ENCODE measurements at places on chromosomes 13 and 19.

GRCh38 chr13:29677627-29678026, 82.1 kb upstream of the SLC7A1 start:
- no peak for DNase-seq

- DNase-seq: no peak
These were observed 1.2 kb downstream of the C19orf84 start for GRCh38 chr19:51389143-51389542.

DNA sequence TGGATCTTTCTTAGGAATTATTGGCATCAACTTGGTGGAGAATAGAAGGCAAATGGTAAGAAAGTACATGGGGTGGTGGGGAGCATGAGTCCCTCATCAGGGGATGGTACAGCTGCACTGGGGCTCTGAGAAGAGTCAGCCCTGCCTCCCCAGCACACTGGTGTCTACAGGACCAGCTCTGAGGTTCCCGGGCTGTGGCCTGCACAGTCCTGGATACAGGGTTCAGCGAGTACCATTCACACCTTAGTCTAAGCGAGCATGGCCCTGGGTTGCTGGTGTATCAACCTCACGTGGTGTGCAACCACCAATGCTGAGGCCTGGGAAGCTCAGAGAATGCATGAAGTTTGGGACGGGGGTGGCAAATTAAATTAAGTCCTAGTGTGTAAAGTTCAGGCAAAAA, 10.1 kb downstream of the TMEM255B start:
- no peak for DNase-seq

DNA sequence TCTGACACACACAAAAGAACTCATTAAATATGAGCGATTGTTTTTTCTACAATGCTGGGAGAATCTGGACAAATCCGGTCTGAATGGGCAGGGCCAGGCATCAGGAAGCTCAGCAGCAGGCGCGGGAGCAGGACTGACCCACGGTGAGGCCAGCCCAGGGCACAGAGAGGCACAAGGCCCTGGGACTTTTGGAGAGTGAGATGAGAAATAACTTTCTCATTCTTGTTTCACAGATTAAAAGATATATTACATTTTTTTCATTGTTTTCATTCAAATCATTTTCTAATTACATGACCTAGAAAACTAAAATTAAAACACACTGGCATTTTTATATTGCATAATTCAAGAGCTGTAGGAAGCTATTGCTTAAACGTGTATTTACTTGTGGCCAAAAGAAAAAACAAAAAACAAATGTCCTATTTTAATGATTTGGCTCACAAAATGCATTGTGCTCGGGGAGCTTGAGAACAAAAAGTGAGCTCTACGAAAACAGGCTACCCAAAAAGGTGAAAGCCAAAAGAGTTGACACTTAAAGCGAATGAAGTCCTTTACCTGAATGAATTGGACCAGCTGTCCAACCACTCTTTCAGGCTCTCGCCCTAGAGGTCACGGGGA, 133.1 kb downstream of the TNFRSF19 start:
- DNase-seq: no peak

DNA sequence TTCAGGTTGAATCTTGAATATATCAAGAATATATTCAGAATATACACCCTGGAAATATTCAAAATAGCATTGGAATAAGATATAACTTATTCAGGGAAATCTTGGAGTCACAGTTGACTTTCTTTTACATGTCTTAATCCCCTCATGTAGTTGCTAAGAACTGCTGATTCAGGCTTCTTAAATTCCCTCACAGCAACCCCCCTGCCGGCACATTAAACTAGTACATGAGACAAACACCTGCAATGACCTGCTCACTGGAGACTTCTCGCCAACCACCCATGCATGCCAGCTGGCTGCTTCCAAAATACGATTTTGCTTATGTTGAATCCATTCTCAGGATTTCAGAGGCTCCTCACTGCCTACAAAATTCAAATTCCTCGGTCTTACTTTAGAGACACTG, 997.1 kb downstream of the EFNB2 start:
- no peak for DNase-seq

GRCh38 chr19:39436350-39436716, 584 bp upstream of the RPS16 start:
- DNase-seq: no peak

DNA sequence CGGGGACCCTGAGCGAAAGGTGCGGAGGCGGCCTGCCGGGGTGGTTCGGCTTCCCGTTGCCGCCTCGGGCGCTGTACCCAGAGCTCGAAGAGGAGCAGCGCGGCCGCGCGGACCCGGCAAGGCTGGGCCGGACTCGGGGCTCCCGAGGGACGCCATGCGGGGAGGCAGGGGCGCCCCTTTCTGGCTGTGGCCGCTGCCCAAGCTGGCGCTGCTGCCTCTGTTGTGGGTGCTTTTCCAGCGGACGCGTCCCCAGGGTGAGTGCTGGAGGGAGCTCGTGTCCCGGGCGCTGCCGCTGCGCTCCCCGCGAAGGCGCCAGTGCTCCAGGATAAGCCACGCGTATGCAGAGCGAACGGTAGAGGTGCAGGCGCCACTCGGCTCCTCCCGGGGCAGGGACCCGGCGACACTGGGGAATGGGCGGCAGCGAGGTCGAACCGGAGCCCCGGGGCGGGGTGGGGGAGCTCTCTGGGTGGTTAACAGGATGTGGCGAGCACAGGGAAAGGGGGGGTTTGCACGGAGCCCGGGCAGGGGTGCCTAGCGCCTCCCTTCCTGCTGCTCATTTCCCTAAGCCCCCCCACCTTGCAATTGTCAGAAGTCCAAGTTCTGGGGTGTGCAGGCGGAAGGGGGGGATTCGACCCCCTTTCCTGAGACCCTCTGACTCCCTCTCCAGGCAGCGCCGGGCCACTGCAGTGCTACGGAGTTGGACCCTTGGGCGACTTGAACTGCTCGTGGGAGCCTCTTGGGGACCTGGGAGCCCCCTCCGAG, at the start of gene IL27RA:
Gene IL27RA, plus strand, starts transcription at position 44 of the 762 bp plus-strand sequence. Its CDS starts 111 bp downstream, at position 155.
- DNase-seq: peak; percentile 49

DNA sequence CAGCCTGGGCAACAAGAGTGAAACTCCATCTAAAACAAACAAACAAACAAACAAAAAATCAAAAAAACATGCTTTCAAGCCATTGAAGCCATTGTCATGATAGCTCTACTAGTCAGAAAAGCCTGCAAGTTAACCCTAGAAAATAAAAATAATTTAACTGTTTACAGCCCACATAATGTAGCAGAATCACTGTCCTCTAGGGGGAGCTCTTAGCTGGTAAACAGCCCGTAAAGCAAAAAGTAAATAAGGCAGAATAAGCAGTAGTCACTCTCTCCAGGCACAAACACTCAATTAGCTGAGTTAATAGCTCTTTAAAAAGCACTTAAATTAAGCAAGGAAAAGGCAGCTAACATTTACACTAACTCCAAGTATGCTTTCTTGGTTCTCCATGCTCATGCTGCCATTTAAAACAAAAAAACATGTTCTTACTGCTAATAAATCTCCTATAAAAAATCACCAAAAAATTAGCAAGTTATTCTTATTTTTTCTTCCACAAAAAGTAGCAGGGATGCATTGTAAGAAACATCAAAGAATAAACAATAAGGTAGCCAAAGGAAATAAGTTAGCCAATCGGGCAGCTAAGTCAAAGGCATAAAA, 11.3 kb downstream of the LILRB4 start:
- DNase-seq: no peak

DNA sequence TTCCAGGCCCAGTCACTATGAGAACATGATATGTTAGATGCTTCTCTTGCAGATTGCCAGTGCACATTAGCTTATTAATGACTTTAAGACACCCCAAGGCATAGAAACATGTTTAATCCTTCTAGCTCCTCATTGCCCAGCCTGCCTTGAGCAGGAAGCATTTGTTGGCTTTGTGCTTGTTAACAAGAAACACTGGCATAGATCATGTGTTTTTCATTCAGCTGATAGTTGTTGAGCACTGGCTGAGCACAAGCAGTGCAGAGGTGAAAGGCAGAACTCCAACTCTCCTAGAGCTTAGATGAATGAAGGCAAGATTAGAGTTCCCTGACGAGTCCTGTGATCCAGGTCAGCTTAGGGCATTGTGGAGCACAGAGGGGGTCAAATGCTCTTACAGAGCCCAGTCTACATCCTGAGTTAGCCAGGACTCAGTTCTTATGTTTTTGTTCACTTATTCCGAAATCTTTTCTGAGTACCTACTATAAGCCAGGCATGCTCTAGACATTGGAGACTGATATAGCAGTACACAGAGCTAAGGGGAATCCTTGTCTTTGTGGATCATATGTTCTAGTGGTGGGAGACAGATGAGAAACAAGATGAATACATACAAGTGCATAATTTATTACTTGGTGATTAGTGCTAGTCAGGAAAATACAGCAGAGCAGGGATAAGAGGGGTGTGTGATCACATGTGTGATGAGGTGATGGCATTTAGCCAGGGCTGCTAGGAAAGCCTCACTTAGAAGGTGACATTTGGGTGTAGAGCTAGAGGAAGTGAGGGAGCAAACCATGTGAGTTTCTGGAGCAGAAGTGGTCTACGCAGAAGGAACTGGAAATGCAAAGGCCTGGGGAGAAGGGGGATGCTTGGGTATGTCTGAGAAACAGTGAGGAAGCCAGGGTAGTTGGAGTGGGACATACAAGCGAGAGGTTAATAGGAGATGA, 101.2 kb downstream of the WASF3 start:
- DNase-seq: no peak

GRCh38 chr19:17966129-17966483, 801 bp upstream of the KCNN1 start:
- no peak for DNase-seq
